ENCODE measurements at places on chromosomes 2 and 18.

DNA sequence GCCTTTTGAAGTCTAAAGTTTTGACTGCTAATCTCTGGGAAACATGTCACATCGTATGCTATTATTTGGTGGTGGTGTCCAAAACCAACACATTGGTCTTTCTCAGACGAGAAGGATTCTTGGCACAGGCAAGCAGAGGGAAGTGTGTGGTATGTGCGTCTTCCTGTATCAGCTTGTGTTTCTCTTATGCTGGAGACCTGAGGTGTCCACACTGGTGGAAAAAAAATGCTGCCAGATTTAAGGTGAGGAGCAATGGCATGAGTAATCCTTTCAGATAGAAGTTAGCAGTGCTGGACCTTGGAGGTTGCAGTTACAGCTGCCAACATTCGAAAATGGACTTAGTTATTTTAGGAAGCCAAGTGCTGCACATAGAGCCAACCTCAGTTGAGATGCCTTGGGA lies 11.7 kb upstream of the FHL2 start:
- DNase-seq, result no peak

- no peak for DNase-seq
Measured at GRCh38 chr2:9238591-9239326, 32.1 kb downstream of the ASAP2 start.

DNA sequence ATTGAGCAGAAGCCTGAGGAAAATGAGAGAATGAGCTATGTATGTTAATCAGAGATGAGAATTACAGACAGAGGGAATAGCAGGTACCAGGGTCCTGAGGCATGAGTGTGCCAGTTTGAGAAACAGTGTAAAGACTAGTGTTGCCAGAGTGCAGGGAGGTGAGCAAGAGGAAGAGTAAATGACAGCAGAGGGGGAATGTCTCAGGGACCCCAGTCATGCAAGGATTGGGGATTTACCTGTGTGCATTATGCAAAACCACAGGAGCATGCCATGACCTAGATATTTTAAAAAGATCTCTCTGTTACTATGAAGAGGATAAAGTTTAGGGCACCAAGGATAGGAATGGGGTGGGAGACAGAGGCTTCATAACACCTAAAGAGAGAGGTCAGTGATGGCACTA lies 72.1 kb downstream of the TTC32 start:
- no peak for DNase-seq

DNA sequence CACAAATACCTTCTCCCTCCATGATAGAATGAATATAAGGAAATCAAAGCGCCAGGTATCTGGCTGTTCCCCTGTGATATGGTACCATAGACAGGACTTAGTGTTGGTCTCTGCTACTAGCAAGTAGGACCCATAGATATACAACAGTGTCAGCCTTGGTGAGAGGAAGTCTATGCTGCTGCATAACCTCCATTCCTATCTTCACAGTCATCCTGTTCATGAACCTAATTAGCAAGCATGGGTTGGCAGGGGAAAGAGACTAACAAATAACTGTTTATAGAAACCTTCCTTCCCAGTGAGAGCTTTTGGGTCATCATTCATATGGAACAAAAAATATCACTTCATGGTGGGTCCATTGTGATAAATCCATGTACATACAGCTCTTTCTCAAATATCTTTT lies 188.9 kb upstream of the FAM98A start:
- DNase-seq, result no peak

DNA sequence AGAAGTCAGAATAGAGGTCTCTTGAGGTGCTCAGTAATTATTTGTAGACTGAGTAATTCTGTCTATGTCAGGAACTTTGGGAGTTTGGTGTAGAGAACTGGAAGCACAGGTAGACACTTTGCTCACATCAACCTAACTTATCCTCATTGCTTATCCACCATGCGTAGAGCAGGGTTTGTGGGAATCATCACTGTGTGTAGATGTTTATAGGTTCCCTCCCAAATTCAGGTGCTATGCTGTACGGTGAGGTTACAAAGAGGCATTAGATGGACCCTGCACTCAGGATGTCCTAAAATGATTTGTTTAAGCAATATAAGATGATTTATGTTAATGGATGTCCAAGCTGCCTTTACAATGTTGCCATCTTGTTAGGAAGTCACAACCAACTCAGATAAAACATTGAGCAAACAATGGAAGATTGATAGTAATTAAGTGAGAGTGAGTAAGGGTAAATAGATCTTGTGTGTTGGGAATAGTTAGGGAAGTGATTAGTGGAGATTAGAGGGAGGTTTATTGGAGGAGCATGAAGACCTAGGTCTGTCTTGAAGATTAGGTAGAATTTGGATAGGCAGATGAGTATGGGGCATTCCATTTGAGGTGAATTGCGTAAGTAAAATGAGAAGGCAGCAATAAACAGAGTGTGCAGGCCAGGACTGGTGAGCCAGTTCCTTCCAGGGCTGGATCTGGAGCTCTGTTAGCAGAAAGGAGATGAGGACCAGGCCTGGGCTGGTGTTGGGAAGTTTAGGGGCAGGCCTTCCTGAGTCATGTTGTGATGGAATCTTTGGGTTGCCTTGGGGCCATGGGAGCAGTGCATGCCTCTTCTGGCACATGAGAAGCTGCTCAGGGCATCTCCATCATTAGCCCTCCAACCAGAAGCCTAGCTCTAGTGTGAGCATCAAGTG lies 12.1 kb downstream of the EPAS1 start:
- DNase-seq, result no peak

DNA sequence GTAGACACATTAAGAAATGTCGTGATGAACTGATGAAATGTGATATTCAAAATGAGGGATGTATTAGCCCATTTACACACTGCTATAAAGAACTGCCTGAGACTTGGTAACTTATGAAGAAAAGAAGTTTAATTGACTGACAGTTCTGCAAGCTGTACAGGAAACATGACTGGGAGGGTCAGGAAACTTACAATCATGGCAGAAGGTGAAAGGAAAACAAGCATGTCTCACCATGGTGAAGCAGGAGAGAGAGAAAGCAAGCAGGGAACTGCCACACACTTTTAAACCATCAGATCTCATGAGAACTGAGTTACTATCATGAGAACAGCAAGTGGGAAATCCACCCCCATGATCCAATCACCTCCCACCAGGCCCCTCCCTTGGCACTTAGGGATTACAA lies 1010.8 kb upstream of the CELF4 start:
- DNase-seq, result no peak

DNA sequence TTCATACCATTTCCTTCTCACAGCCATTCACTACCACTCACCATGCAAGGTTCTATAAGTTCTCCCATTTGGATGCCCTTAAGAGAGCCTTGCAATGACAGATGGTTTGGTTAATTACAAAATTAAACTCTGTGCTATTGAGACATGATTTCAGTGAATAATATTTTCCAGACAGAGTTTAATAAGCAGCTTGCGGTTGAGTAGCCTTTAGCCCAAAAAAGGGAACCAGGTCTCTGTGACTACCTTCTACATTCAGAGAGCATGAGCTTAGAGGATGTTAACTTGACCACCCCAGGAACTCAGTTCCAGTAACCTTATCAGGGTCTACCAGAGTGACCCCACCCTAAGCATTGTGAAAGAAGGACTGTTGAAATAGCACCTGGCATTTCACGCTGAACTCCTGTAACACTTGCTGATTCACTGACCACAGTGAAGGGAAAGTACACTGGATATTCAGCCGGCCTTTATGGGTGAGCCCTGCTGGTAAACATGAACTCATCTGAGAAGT lies 1173.1 kb upstream of the ZEB2 start:
- DNase-seq, result no peak

DNA sequence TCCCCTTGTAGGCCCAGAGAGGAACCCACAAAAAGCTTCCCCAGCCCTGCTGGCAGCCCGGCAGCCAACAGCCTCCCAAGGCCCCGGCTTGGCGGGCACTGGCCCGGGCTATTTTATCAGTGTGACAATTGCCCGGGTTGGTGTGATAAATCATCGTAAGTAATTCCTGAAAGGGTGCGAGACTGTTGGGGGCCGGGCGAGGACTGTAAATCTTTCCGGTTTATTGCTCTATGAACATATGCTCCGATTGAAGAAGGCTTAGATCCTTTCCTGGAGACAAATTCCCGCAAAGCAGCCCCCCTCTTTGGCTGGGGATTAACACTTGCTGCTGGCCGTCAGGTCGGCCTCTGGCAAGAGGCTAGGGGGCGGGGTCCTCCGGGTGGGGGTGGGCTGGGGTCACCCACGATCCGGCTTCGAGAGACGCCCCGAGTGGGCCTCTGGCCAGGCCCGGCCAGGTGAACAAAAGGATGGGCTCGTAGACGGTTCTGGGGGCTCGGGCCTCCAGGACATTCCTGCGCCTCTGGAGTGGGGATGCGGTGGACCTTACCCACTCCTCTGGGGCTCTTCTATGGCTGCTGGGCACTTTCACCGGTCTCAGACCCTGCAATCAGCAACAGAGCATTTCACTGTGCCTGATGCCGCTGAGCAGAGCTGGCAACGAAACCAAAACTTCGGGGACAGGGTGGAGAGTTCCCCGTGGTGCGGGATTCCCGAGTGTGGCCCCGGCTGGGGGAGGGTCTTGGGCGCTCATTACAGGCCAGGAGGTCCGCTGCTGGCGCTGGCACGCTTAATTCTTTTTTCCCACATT lies 2.0 kb downstream of the HOXD3 start:
- DNase-seq, result no peak

- no peak for DNase-seq
Measured at GRCh38 chr2:128702616-128703015, 383.9 kb upstream of the HS6ST1 start.

GRCh38 chr2:60528281-60529020 lies 25.0 kb downstream of the BCL11A start:
- DNase-seq, result no peak

DNA sequence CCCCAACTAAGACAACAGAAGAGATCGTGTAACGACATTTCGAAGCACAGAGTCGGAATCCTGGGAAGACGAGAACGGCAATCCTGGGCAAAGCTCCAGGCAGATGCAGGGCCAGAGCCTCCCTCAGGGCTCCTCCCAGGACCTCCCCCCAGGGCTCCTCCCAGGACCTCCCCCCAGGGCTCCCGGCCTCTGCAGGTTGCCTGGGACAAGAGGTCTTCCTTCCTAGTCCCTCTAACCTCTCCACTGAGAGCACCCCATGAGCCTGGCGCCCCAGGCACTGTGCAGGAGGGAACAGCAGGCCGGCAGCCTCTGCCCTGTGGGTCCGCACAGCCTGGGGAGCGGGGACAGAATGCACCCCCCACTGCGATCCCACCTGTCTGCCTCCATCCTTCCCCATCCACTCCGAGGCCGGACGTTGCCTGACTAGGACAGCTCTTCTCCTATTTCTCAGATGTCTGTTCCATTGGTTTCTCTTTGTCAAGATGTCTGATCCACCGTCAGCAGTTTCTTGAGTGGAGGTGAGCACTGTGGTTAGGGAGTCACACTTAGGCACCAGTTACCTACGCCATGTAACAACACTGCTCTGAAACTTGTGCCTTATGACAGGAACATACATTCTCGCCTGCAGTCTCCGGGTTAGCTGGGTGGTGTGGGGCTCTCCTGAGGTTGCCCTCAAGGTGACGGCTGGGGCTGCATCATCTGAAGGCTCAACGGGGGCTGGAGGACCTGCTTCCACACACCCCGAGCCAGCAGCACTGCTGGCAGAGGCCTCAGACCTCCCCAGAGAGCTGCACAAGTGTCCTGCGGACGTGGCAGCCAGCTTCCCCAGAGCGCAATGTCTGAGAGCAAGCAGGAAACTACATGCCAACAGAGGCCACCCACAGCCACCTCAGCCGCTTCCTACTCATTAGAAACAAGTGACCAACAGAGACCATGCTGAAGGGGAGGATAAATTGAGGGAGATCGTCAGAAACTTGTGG lies 28.9 kb downstream of the ADI1 start:
- DNase-seq, result no peak

DNA sequence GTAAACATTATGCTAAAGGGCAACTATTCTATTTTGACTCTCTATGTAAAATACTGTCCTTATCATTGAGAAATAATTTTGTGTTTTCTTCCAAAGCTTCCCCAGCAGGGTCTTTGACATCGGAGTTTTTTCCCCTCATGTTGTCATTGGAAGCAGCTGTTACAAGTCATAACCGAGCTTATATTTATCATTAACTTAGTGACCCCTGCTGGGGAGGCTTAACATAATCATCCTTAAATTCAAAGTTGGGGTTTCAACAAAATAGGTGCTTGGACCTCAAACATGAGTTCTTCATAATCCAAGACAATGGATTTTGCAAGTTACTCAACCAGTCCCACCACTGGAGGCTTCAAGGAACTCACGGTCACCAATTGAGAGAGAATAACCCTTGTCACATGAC lies 330.9 kb downstream of the DCC start:
- DNase-seq, result no peak

- no peak for DNase-seq
Measured at GRCh38 chr2:54652540-54652939, 70.9 kb upstream of the EML6 start.

DNA sequence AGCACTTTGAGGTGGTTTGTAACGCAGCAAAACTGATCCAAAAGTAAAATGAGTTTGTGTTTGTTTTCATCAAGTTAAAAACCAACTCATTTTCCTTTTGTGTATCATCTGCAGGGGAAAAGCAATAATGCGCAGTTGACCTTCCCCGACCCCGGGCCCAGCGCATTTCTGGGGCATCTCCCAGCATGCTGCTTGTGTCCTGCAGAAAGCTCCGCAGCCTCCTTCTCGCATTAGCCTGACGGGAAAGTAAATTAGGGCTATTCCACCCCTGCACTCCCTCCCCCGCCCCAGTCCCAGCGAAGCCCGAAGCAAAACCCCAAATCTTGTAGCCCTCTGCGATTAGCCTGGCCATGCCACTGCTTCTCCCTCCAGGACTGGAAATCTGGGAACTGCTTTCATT lies 82.0 kb upstream of the PPM1B start:
- no peak for DNase-seq

DNA sequence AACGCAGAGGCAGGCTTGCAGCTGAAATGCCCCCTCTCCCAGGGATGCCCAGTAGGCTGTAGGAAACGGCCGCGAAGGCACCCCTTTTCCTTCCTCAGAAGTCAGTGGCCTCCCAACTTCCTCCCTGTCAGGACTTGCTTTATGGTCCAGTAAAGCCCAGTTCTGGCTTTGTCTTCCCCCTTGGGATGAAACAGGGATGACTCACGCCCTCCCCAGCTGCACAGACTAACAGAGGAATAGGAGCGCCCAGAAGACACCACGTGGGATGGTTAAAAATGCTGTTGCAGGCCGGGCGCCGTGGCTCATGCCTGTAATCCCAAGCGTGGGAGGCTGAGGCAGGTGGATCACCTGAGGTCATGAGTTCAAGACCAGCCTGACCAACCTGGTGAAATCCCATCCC lies 6.9 kb downstream of the CREG2 start:
- DNase-seq, result no peak

DNA sequence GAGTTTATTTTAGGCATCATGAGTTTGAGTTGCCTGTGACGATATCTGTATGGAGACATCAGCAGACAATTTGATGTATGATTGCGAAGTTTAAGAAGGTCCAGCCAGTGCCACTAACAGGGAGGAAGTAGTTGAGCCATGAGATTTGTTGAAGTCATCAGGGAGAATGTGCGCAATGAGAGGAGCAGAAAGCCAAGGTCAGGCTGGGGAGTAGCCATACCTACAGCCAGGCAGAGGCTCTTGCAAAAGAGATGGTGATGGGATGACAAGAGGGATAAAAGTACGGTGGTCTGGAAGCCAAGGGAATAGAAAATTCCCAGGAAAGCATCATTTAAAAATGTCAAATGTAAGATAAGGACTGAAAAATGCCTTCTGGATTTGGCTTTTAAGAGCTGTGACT lies 51.2 kb downstream of the LIMS1 start:
- no peak for DNase-seq

- no peak for DNase-seq
Measured at GRCh38 chr2:219116776-219117646, 43.6 kb downstream of the NHEJ1 start.
